ENCODE measurements at places on chromosomes 7 and 10.

DNA sequence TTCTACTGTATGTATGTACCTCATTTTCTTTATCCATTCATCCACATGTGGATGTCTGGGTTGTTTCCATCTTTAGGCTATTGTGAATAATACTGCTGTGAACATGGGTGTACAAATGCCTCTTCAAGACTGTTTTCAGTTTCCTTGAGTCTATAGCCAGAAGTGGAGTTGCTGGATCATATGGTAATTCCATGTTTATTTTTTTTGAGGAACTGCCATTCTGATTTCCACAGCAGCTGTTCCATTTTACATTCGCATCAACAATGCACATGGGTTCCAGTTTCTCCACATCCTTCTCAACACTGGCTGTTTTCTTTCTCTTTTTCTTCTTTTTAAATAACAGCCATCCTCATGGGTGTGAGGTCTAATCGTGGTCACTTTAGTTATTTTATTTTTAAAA lies 69.9 kb upstream of the CTBP2 start:
- DNase-seq = no peak

- DNase-seq = no peak
These were observed 48.6 kb downstream of the CUL2 start for GRCh38 chr10:35041502-35041879.

GRCh38 chr7:111025006-111025405 lies 65.9 kb upstream of the LRRN3 start:
- no peak for DNase-seq

- DNase-seq = no peak
These were observed 79.1 kb downstream of the LARP4B start for GRCh38 chr10:852386-852785.

- no peak for DNase-seq
These were observed 534.8 kb upstream of the MGMT start for GRCh38 chr10:128932071-128932820.

DNA sequence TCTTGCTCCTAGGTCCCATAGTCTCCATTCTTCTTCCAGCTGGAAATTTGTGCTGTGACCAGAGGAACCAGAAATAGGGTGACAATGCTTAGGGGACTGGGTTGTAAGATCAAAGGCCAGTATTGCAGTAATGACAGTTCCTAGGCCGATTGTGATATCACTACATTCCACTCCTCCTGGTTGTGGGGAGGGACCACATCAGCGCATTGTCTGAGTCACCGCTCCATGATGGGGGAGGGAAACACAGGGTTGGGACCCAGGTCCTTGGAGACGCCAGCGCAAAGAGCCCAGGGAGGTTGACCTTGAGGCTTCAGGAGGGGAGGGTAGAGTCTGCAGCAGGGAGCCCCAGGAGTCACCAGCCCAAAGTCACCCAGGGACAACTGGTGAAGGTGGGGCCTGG lies 20.8 kb upstream of the GGCT start:
- DNase-seq = no peak

- no peak for DNase-seq
These were observed 112.1 kb downstream of the GALNT11 start for GRCh38 chr7:152137476-152138025.

DNA sequence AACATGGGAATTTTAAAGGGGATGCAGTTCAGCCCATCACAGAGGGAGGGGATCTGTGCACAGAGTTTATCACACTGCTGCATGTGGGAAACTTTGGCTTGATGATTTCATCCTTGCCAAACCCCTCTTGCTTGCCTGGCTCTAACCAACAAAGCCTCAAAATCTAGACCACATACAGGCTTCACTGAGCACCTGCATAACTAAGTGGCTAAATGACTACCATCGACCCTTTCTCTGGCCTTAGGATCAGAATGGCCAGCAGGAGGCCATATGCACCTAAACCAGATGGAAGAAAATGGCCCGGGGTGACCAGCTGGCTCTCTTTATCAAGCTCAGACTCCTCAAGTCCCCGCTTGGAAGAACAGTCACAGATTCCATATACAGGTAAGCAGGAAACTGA lies 15.6 kb upstream of the ZNF25 start:
- no peak for DNase-seq

GRCh38 chr10:3076138-3076537 lies 8.8 kb downstream of the PFKP start:
- DNase-seq = no peak
